BE2C (cell line): ENCODE measurements at places on chromosomes 7 and 10.

GRCh38 chr7:20776942-20777341, 9.7 kb downstream of the SP8 start:
- no peak for DNase-seq

- DNase-seq = no peak
Observed at GRCh38 chr10:5862360-5862961, 27.2 kb downstream of the ANKRD16 start.

DNA sequence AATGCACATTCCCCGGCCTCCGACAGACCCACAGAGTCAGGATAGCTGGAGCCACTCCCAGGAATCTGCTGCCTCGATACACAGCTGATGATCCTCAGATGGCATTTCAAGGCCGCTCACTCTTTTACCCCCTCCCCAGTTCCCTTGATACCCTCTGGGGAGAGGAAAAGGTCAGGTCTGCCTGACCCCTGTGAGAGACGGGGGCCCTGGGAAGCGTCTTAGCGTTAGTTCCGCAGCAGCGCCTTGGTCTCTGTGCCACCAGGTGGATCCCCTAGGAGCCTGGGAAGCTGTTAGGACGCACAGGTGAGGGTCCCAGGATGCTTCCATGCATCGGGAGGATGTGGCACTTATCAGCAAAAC, 420.5 kb upstream of the FOXK1 start:
- no peak for DNase-seq

DNA sequence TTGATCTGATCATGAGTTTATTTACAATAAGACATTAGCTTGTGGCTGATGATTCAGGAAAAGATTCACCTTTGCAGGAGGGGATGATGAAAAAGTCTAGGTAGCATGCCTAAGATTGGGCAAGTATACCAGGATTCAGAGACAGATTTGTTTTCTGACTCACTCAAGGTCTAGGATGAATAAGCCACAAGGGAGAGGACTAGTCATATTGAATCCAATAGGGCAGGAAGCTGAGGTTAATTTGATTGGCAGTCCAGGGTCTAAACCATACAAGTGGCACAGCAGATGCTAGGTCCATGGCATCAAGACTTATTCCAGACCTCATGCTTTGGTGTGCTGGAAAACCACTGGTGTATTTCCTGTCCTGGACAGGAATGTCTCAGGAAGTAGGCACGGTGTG, 1133.4 kb downstream of the XPNPEP1 start:
- no peak for DNase-seq

DNA sequence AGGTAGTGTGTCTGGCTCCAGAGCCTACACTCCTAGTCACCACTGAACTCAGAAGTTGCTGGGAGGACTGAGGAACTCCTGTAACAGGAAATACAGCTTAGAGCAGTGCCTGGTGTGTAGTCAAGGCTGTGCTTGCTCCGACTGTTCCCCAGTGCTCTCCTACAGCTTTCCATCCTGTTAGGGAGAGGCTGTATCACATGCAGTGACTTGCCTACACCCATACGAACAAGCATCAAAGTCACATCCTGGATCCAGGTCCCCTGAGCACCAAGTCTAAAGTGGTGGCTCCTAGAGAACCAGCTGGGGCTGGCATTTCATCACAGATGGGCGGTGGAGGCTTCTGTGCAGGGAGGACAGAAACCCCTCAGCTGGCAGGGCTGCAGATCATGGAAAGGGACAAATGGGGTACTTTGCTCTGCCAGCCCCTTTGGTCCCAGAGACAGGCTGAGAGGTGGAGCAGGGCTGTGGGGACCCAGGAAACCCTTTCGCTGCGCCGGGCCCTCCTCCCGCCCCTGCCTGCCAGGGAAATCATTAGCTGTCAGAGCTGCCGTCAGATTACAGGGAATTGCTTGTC, 7.7 kb downstream of the ASB10 start:
- no peak for DNase-seq

GRCh38 chr10:78820007-78820362, 248.8 kb upstream of the ZMIZ1 start:
- DNase-seq = no peak

GRCh38 chr10:10138685-10139084, 879.0 kb upstream of the CELF2 start:
- no peak for DNase-seq

DNA sequence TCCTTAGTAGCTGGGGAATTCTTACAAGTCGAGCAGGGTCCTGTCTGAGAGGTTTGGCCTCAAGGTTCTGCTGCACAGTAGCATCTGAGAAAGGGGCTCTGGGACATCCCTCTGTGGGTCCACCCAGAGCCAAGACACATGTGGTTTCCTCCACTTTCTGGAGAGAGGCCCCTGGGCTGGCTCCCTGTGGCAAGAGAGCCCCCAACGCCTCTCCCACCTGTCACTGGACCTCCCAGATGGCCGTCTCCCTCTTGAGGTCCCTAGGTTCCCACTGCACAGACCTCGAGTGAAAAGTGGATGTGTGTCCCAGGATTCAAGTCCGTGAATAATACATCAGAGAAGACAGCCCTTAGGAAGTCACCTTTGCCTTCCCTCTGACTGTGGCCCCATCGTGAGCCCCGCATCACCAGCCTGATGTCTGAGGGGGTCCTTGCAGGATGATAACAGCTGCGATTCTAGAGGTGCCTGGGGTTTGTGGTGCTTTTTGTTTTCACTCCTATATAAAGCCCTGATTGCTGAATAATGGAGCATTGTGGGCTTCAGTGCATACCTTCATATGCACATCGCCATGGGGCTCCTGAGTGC, 319.0 kb downstream of the GLRX3 start:
- no peak for DNase-seq

DNA sequence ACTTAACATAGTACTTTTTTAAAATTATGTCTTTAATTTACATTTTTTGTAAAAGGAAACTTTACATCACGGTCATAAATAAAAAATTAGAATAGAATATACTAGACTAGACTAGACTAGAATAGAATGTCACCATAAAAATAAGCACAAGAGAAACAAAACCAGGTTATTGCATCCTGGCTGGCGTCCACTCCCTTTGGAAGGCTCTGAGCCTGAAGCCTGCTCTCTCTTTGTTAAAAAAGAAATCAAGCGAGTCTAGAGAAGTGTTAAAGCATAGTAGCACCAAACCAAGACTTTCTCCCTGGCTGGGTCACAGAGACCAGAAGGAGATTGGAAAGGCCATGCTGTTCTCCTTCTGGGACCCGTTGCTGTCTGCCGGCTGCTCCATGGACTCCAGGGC, 104.6 kb downstream of the C10orf105 start:
- DNase-seq = no peak

DNA sequence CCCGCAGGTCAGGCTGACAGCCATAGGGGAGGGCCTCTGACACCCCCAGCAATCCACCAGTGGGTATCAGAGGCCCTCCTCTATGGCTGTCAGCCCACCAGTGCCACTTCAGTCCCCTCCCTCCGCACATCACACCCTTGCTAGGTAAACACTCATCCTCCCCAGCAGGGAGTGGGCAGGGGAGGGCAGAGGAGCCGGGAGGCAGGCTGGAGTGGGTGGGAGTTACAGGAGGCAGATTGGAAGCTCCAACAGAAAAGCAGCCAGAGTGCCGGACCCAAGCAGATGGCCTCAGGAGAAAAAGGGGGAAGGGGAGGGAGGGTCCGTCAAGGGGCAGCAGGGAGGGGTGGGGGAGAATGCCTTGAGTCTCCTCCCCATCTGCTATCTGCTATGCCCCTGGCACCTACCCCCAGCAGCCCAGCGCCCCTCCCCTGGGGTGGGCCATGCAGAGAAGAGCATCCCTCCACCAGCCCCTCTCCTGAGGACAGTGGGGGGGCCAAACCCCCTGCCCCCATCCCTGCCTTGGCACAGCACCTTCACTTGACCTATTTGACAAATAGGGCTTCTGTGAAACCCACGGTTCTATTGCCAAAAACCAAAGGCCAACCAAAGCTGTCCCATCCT, 2.4 kb downstream of the RASGEF1A start:
- DNase-seq = no peak

DNA sequence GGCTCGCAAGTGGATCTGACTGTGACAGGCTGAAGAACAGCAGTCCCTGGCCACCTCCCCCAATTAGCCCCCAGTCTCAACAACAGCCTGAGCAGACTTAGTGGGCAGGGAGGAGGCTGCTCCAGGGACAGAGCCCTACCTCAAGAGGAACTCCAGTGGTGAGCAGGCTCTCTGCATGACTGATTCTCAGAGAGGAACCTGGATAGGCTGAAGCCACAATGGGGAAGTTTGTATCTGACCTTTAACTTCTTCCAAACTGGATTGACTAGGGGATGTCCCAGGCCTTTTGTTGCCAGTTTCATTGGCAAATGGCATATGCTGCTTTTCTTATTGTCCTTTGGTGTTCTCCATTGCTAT, 93.0 kb downstream of the ARHGAP22 start:
- no peak for DNase-seq

DNA sequence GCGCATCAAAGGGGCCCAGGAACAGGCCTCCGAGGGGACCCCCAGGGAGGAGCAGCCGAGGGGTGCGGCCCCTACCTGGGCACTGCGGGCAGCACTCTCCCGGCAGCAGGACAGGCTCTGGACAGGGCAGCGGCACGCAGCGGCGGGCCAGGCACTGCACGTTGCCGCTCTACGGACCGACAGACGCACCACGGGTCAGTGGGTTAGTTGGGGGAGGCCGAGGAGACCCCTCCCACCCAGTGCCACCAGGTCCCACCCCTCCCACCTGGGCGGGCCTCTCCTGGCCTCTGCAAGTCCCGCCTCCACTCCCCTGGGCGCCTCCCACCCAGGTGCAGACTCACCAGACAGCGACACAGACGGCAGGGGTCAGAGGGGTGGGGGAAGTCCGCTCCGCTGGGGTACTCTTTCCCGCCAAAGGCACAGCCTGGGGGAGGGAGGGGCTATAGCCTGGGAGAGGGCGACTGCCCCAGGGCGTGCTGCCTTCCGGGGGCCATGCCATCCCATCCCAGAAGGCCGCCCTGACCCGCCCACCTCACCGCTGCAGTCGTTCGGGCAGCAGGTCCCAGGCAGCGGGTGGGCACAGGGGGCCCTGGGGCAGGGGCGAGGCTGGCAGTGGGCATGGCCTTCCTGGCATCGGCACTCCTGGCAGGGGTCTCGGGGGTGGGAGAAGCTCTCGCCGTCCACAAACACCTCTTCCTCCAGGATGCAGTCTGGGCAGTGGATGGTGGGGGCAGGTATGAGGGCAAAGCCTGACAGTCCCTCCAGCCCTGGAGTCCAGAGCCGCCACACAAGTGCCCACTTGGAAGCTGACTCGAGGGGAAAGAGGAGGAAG, 19.2 kb downstream of the KCP start:
- DNase-seq = peak; percentile 17

- peak; percentile 57 for DNase-seq
Observed at GRCh38 chr7:98420966-98421612, 20.2 kb upstream of the BAIAP2L1 start.

GRCh38 chr7:43037531-43037930, 74.9 kb upstream of the HECW1 start:
- no peak for DNase-seq

DNA sequence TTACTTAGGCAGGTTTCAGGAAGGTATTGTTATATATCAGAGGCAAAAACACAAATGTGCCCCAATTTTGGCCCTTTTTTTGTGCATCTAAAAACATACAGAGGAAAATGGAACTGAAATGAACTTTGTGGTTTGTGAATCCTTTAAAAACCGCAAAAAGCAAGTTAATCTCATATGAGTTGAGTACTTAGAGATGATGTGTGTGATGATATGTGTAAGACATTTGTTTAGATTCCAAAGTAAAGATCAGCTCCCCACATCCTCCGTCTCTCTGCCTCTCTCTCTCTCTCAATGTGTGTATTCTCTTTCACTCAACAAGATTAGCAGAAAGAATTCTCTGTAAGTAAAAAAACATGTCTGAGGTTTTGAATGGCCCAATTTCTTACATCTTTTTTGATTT, 201.9 kb downstream of the MALRD1 start:
- no peak for DNase-seq

DNA sequence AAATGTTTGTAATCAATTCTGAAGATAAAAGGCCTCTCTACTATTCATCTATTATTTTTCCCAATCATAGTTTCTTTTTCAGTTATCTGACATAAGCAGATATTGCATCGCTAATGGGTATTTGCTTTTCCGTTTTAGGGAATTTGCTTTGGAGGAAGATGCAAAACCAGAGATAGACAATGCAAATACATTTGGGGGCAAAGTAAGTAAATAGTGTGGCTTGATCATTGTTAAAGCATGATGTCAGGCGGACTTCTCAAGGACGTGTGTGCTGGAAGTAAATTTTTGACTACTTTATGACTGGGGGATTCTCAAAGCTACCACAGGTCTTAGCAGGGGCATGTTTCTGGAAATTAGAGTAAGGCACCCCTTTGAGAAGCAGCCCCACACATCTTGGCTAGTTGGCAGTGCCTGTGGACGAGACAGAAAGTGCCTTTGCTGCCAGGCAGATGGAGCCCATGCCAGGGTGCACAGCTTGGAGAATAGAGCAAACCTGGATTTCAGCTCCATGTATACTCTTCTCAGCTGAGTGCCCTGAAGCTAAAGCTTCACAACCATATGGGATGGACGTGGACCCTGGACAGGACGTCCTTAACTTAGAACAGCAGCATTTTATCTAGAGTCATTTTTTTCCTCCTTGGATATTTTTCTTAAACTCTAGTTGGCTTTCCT, 68.6 kb downstream of the SRI start:
- no peak for DNase-seq
